ENCODE measurements at places on chromosomes 5 and 9.

- no peak for DNase-seq
These were observed 271.1 kb upstream of the KLF4 start for GRCh38 chr9:107760469-107761242.

- DNase-seq: no peak
These were observed 102.5 kb upstream of the IFNK start for GRCh38 chr9:27421577-27421976.

DNA sequence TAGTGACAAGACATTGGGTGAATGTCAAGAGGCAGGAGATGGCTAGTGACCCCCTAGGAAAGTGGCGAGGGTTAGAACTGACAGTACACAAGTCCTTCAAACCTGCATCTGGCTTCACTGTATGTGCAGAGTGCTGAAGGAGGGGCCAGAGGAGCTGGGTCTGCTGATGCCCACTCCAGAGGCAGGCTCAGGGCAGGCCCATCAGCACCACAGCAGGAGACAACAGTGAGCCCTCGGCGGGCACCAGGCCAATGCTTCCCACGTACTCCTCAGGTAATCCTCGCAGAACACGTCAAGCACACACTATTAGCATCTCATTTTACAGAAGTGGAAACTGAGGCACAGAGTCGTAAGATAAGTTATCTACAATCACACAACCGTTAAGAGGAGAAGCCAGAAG lies 76.1 kb upstream of the SH3PXD2B start:
- no peak for DNase-seq

DNA sequence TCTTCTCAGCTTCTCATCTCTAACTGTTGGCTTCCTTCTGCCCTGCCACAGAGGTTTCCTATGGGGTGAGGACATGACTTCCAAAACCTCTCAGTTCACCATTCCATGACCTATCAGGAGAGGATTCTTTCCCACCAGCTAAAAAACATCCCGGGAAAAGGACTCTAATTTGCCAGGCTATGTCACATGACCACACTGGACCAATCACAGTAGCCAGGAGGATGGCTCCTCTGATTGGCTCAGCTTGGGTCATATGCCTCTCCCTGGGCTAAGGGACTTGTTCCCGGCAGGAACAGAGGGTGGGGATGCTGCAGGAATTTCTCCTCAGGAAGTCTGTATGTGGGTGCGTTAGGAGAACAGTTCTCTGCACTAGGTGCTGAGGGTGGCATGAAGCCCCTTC lies 40.3 kb upstream of the XPA start:
- no peak for DNase-seq

GRCh38 chr9:114286146-114286679 lies 36.7 kb upstream of the ORM1 start:
- no peak for DNase-seq

DNA sequence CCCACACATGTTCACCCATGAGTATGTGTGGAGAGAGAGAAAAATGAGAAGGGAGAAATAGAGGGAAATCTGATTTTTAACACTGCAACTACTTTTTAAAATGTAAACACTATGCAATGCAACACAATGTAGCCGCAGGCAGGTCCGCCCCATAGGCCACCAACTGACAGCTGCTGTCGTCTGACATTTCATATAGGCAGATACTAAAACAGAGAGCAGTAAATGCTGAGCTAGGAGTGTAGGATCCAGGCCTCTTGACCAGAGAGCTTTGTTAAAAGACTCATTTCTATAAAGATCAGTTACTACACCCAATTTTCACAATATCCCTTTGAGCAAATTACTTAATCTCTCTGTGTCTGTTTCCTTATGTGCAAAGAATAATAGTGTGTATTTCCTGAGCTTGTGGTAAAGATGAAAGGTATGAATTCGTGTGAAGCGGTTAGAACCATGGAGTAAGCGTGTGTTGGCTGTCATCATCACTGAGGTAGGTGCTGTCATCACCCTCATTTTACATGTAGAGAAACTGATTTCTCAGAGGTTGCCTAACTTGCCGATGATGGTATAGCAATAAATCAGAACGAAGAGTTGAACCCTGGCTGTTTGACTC lies 55.2 kb upstream of the PDE8B start:
- DNase-seq: no peak

DNA sequence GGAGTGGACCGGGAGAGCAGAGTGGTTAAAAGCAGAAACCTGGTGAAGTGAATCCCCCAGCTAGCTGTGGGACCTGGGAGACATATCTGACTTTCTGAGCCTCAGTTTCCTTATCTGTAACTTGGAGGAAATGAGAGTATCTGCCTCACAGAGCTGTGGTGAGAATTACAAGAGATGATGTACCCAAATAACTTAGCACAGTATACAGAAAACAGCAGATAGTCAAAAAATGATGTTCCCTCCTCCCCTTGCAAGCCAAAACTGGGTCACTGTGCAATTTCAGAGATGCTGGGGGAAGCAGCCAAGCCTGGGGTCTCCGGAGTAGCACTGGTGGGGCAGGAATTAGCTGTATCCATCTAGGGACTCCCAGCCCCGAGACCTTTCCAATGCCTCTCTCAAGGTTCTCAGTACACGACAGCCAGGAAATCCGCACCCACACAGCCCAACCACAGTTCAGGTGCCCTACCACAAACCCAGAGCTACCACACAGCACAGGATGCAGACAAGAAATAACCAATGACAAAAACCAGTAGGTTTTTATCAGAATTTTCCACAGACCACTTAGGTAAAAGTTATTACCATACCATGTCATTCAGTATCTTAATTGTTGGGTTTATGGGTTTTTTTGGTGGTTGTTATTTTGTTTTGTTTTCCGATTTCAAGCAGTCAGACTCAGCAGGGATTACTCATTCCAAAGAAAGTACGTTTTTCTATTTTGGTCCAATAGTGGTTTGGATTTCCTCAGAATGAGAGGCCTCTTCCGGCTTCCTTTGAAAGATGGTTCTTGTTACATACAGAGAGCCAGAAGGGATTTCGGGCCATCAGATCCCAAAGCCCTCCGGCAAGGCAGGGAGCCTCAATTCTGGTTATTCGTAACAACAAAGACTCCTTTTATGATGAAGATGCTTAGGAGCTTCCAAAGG lies 4.9 kb upstream of the HRH2 start:
- peak; percentile 37 for DNase-seq

DNA sequence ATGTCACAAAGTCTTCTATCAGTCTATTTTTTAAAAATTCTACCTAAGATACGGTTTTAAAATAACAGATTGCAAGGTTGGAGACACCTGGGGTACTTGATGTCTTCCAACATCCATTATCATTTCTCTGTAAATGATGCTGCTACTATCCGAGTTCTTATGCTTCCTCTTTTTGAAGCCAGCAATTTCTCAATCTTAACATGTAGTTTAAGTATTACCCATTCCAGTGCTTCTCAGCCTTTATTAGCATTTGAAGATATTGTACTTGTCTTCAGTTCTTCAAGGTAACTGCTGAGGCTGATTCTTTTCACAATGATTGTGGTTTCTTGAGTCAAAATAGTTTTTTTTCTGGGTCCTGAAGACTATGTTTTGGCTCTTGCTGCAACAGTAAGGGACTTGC lies 96.4 kb upstream of the SELENOP start:
- no peak for DNase-seq

DNA sequence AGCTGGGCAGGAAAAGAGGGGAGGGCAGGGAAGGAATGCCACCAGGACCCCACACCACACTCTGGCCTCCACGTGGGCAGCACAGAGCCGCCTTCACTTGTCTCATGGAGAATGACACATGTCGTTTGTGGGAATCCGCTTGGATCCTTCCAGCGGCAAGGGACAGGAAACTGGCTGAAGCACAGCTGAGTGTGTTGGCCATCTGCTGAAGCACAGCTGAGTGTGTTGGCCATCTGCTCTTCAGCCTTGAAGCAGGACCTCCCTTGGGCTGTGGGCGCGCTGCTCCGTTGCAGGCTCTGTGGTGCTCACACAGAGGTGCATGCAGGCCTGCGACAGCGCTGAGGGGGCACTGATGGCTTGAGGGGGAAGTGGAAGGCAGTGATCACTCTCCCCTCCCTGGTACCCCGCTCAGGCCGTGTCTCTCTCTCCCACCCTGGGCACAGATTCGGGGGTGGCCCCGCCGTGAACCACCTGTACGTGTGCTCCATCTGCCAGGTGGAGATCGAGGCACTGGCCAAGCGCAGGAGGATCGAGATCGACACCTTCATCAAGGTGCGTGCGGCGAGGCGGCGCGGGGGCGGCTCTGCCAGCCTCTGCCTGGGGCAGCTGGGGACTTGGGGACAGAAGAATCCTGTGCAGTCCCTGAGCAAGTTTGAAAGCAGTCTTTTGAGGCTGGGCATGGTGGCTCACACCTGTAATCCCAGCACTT lies 40.6 kb downstream of the USP20 start:
- no peak for DNase-seq

DNA sequence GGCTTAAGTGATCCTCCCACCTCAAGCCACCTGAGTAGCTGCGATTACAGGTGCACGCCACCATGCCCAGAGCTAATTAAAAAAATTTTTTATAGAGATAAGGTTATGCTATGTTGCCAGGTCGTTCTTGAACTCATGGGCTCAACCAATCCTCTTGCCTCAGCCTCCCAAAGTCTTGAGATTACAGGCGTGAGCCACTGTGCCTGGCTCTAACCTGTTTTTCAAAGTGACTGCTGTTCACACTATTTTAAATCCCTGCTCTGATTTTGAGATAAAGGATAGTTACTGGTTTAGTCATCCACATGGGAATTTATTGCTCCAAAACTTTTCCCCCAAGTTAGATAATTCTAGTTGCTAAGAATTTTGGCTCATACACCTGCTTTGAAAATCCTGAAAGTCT lies 48.2 kb upstream of the MTMR12 start:
- no peak for DNase-seq
